ENCODE measurements at places on chromosomes 11 and 22.
A peak's percentile ranks its signal among the peaks of the same experiment; 100 is the strongest.

DNA sequence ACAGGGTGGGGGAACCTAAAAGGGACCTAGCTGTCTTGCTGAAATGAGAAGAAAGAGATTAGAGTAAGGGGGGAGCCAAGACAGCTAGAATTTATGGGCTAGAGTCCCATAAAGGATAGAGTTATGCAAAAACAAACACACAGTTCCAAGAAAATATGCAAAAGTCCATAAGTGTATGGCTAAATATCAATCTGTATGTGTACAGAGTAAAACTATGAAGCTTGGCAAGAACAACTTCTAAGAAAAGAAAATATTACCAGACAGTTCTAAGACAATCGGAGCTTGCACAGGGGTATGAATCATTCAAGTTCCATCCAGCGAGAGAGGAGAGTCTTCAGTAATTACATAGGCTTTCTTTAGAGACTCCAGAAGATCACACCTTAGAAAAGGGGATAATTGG lies 41.8 kb downstream of the GDPD4 start:
- no peak for DNase-seq

- no peak for DNase-seq
Observed at GRCh38 chr22:31951194-31952093, 7.1 kb downstream of the YWHAH start.

GRCh38 chr11:122863704-122864326 lies 18.7 kb upstream of the JHY start:
- peak; percentile 60 for DNase-seq

DNA sequence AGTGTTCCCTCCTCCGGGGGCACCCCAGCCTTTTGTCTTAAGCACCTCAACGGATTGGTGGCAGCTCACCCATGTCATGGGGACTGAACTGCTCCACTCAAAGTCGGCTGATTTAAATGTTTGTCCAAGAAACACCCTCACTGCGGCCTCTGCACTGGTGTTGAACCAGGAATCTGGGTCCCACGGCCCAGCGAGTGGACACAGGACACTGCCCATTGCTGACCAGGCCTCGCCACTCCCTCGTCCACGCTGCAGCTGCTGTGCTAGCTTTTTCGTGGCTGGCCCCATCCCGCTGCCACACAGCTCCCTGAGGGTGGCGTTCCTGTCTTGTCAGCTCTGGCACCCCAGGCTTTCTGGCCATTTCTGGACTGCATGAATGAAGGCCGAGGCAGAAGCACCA lies 646.2 kb downstream of the BRD1 start:
- DNase-seq = no peak

- DNase-seq = peak; percentile 37
Observed at GRCh38 chr11:47270331-47271271, 668 bp downstream of the MADD start.

DNA sequence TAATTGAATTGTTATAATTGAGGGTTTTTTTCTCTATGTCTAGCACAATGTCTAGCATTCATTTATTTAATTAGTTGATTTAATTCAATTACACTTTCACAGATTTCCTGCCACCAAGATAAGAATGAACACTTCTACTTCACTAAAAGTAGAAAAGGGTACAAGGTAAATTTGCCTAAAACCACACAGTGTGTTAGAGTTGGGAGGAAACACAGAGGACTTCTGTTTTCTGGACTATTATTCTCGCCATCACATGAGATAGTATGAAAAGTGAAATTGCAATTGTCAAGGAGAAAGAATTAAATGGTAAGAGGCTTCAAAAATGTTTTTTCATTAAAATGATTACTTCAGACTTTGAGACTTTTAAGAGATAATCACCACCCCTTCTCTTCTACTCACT lies 109.5 kb downstream of the ETS1 start:
- DNase-seq = no peak

DNA sequence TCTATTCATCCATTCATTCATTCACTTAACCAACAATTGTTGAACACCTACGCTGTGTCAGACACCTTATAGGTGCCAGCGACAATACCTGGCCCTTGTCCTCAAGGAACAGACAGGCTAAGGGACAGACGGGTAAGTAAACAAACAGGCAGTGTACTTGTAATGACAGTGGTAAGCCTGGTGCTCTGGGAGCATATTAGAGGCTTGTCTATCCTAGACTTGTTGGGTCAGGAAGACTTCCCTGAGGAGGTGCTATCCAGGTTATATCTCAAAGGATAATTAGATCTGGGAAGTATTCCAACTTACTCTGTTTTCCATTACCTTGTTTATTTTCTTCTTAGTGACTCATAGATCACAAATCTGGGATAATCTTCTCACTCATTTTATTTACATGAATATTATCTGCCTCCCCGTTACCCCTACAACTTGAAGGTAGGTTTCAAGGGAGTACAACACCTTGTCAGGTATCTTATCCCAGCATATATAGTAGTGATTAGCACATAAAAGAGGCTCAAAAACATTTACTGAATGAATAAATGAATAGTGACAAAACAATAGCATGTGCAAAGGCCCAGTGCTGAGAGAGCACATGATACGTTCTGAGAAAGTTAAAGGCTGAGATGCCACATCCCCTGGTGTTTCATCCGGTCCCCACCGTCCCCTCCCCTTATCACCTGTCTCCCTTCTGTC lies 75.3 kb upstream of the NCAM1 start:
- DNase-seq = no peak

GRCh38 chr11:945986-946385 lies 20.3 kb downstream of the AP2A2 start:
- no peak for DNase-seq

GRCh38 chr11:122226810-122227379 lies 110.9 kb upstream of the BLID start:
- DNase-seq = peak; percentile 73

DNA sequence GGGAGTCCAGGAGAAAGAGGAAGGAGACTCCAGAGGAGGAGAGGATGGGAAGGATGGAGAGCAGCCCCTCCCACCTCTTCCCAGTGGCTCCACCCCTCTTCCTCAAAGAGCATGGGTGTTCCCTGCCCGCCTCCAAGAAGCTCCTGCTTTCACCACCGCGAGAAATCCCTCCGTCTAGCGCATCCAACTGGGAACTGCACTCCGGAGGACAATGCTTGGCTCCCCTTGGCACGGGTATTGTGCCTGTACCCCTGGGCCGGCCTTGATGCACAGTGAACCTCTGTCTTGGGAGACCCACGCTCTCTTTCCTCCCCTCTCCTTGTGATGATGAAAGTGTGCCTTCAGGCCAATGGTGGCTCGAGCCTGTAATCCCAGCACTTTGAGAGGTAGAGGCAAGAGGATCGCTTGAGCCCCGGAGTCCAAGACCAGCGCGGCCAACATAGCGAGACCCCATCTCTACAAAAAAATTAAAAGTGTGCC lies 14.9 kb upstream of the ADA2 start:
- no peak for DNase-seq

GRCh38 chr11:60942970-60943565 lies 8.9 kb downstream of the SLC15A3 start:
- no peak for DNase-seq

- DNase-seq = peak; percentile 98
Observed at GRCh38 chr22:27718186-27719035, 83.1 kb downstream of the MN1 start.

GRCh38 chr11:87187930-87188329 lies 150.2 kb downstream of the TMEM135 start:
- no peak for DNase-seq

- no peak for DNase-seq
Observed at GRCh38 chr22:43505423-43505822, 93.6 kb downstream of the MPPED1 start.

DNA sequence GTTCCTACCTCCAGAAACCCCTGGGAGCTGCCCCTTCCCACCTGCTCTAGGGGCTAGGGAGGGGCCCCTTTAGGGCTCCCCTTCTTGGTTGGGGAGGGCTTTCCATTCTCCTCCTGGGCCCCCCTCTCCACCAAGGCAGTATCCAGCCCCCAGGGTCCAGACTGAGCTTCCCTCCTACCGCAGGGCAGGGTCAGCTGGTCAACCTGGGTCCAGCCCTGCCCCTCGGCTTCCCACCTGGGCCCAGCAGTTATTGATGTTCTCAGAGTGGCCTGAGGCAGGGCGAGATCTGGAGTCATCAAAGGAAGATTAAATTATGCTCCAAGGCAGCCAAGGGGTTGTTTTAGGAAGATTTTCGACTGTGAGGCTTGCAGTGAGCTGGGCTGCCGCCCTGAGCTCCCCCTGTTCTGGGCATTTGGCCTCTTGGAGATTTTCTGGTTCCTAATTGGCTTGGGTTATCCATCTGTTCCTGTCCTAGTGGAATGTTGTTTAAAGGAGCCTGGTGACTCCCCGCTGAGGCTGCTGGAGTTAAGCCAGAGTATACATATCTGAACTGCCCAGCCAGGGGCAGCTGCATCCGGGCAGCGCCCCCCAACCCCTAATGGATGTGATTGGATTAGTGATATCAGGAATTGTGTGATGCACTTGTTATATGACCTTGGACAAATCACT lies 1.8 kb upstream of the SLC22A8 start:
- DNase-seq = no peak

DNA sequence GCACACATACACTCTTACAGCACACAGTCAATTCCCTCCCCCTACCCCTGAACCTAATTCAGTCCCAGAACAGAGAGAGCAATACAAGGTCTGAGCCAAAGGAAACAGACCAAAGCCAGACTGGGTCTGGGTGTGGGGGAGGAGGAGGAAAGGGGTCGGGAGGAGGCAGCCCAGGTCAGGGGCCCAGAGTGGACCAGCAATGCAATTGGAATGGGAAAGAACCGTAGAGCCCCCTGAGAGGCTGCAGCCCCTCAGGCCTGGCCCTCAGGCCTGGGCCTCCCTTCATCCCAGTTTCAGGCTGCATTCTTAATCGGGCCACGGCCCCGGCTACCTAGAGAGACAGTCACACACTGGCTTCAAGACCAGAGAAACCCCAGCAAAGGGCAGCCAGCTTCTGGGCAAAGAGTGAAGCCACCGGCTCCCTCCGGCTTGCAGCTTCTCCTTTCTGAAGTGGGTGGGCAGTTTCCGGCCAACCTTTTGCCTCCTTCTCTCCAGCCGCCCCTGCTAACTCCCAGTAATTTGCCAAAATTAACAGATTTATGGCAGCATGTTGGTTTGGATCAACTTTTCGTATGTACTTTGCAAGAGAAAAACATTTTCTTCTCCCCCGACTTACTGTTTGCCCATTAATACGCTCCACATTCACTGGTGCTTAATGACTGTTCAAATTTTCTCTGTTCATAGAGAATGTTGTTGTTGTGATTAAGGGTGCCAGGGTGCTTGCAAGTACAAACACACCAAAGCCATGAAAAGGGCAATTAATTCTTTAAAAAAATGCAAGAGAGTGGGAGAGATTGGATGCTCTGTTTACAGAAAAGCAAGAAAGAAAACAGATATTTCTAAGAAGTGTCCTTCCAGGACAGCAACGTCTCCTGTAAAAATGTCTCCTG lies 488.3 kb downstream of the MN1 start:
- DNase-seq = no peak

DNA sequence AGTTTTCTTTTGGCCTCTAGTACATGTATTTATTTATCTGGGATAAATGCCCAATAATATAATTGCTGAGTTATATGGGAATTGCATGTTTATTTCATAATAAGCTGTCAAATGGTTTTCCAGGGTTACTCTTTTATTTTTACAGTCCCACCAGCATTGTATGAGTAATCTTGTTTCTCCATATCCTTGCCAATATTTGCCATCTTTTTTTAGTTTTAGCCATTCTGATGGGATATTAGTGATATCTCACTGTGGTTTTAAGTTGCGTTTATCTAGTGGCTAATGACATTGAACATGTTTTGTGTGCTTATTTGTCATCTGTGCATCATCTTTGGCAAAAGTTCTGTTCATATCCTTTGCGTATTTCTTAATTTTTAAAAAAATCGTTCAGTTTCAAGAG lies 372.8 kb upstream of the CCDC179 start:
- DNase-seq = no peak

- DNase-seq = no peak
Observed at GRCh38 chr11:116517584-116517983, 255.2 kb downstream of the BUD13 start.

DNA sequence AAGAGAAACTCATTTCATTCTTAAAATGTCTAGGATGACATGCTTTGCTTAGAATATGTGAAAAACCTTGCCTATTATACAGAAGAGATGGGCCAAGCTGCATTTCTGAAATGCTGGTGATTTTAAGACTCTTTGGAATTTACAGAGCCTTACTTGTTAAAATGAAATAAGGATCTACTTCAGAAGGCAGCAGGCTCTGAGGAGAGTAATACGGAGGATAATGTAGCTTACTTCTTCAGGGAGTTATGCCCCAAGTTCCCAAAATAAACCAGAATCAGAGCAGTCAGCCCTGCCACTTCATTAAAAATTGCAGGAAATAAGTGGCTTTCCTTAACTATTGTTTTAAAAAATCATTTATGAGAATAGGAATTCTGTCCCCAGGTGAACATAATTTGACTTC lies 1000.3 kb upstream of the RAG2 start:
- DNase-seq = no peak

- DNase-seq = peak; percentile 81
Observed at GRCh38 chr22:36329254-36330078, 58.3 kb downstream of the MYH9 start.

DNA sequence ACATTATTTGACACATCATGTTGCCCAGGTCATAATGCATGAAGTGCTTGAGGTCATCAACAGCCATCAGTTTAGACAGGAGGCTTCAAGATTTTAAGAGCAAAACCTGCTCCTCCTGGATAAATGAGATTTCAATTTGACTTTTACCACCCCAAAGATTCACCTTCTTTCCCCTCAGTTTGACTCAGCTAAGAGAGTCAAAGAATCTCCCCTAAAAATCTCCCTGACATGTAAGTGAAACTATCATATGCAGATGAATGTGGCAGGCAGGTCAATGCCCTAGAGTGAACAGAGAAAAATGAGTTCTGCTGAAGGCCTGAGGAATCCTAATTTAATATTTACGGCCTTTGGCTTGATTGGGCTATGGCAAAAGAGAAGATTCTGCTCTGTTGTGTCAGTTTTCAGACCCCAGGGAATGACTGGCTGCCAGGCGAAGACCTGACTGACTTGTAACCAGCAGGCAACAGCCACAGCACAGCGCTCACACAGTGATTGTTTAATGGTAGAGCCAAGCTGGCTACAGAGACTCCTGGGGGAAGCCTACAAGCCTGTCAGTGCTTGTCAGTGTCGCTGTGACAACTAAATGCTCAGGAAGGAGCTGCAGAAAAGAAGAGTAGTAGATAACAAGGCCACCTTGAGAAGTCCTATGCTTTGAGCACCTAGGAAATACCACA lies 491.2 kb upstream of the LRRC4C start:
- DNase-seq = no peak

DNA sequence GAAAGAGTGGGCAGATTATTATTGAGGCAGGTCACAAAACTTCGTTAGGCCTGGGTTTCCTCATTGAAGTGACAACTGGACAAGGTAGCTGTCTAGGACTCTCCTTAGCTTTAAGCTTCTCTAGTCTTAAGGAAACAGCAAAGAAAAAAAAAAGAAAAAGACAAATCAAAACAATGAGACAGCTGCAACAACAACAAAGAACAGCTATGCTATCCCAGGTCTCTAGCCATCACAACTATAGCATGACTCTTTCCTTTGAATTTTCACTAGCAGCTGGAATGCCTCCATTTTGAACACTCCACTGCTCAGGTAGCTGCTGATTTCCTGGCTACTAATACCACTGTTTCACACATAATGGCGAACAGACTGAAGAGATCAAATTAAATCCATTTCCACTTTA lies 302.4 kb upstream of the SORL1-AS1 start:
- DNase-seq = no peak
